Activated CD4-positive, alpha-beta T cell treated with anti-CD3 and anti-CD28 coated beads, Interleukin-2, amount 10 ng/mL, durations not matched to agents 24 days and 14 days (primary cell): ENCODE measurements at places on chromosomes 3 and 15. TPM values are rescaled to one million over a fixed set of nuclear protein-coding genes. Genes with fewer than 3 reads are reported as not detected.

TMEM207 gene
- not detected in 2 replicates for total RNA-seq

TRIM71 gene
- 0.05 and 0.07 TPM in 2 replicates for total RNA-seq

TF gene
- total RNA-seq, result 0.02 and 0.26 TPM in 2 replicates

COLQ gene
- total RNA-seq, result 1.7 TPM in 2 replicates
